Omental fat pad (tissue), 4 donors: ENCODE measurements at places on chromosomes 2 and 18. TPM values are rescaled to one million over a fixed set of nuclear protein-coding genes. Genes with fewer than 3 reads are reported as not detected.

GRCh38 chr2:175478096-175478768 lies 296.7 kb upstream of the ATP5MC3 start:
- no peak for DNase-seq

GRCh38 chr2:160423126-160423525 lies 70.5 kb downstream of the RBMS1 start:
- no peak for DNase-seq

DNA sequence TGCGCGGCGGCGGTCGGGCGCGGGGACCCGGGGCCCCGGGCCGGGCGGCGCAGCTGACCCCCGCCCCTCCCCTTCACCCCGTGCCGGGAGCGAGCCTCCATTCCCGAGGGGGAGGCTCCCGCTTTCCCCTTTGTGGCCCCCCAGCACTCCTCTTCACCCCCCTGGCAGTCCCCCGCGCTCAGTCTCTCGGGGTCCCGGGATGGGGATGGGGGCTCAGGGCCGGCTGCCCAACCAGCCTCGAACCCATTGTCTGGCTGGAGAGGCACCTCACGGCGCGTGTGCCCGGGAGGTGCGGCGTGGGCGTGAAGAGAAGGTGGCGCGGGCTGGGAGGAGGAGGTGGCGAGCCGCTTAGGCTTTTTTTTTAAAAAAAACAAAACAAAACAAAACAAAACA lies 748 bp downstream of the FMNL2 start:
- DNase-seq, result no peak

The REG3G gene
- total RNA-seq, result not detected

GRCh38 chr18:47611649-47612048 lies 318.8 kb downstream of the SMAD2 start:
- no peak for DNase-seq

The DOK6 gene
- 0.19 TPM for total RNA-seq

- DNase-seq, result no peak
Observed at GRCh38 chr2:119856469-119856901, 96.8 kb downstream of the PTPN4 start.

The B3GNT7 gene
- 2.8 TPM for total RNA-seq

The C2orf42 gene
- total RNA-seq, result 11.3 TPM

DNA sequence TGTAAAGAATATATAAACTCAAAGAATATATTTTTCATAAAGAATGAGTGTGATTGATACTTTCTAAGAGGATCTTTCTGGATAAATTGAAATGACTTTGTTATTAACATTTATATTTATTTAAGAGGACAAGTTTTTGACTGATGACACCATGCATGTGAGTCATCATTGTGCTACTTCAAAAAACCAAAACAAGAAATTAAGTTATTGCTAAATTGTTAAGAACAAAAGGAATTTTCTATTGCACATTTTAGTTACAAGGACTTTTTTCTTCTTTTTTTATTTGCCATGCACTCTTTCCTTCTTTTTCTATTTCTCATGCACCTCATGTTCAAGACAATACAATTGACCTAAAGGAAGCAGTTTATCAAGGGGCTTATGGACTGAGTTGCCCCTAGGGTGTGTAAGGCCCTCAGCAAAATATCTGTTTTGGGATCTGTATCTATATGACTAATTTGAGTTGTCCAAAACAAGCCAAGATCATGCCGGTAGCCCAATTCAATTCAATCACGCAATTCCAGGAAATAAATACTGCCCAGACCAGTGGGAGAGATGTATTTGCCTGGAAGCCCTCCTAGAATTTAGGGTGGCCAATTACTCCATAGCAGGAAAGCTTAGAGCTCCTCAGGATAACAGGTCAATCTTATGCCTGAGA lies 654.3 kb downstream of the METTL4 start:
- no peak for DNase-seq

The TUBA4B gene
- total RNA-seq, result not detected

The HOXD8 gene
- total RNA-seq, result 7.2 TPM
